Activated CD4-positive, alpha-beta T cell treated with anti-CD3 and anti-CD28 coated beads, Interleukin-2, amount 50 U/mL, for 16 hours (primary cell): ENCODE measurements at places on chromosomes 12 and 14.

GRCh38 chr14:90426031-90426540 lies 29.3 kb downstream of the CALM1 start:
- DNase-seq, result no peak

GRCh38 chr14:55813630-55814029 lies 233.6 kb downstream of the KTN1 start:
- DNase-seq, result no peak

DNA sequence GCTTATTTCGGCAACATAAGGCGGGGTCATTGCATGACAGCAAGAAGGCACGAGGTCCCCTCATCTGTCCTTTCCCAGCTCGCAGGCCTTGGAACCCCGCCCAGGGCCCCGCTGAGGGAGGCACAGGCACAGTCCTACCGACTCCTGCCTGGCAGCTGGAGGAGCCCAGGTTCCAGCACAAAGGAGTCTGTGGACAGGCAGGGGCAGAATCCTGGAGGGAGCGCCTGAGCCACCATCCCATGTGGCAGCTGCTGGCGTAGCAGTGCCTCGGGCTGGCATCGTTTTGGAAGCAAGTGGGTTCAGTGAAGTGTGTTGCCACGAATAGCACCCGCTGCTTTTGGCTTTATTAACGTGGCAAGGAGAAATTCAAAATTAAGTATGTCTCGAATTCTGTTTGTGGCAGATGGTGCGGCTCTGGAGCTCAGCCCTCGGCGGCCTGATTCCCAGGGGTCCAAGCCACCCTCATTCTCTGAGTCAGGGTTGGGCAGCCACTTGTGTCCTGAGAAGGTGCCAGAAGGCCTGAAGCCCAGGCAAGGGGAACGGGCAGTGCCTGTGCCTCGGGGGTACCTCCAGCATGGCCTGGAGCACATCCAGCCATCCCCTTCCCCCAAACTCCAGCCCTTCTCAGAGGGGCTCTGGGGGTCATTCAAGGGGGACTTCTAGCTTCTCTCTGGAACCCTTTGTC lies 35.9 kb downstream of the SLC8B1 start:
- no peak for DNase-seq

DNA sequence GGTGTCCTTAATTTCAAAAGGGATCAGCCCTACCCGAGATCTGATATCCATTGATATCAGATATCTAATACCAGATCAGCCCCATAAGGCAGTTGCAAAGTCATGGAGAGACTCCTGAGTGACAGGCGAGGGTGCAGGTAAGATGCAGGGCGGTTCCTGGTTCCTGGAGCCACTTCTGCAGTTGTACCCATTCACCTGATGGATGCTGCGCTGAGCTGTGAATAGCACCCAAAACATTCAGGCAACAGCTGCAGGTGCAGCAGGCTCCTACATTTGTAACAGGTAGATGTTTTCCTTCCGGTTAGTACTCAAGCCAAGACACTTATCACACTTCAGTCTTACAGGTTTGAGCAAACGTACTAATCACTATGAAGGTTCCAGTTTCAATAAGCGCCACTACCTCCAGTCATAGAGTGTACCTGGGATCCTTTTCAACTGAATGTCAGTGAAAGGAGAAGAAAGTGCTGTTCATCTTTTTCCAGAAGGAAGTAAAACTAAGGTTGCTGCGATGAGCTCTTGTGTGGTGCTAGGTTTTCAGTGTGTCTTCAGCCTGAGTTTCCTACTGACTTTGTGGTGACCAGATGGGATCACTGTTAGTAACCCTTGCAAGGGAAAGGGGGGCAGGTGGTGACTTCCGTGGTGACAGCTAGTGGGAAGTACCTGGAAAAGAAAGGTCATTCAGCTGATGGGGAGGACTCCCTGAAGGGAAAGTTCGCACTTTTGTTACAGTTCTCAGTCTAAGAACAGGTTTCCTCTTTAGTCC lies 1.9 kb downstream of the ATP6V0A2 start:
- peak; percentile 56 for DNase-seq

DNA sequence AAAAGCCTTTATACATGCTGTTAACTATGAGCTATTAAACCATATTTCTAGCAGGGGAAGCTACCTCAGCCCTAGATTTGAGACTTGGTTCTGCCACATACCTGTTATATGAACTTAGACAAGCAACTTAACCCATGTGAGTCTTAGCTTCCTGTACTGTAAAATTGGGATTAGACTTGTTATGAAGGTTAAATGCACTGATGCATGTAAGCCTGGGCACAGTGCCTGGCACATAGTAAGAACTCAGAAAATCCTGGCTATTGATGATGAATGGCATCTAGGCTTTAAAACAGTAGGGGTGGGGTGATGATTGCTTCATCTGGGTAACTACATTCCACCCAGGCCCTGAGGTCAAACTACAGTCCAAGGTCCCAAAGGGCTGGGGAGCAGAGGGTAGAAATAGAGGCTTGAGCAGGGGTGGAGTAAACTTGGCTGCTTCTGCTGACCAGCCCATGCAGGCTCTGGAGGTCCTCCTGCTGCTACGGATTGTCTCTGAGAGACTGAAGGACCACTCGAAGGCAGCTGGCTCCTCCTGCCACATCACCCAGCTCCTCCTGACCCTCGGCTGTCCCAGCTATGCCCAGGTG lies 11.3 kb downstream of the ESPL1 start:
- DNase-seq, result no peak
